T-helper 2 cell (primary cell): ENCODE measurements at places on chromosomes 11 and 22.

GRCh38 chr11:75527130-75527529 is 1.4 kb upstream of the GDPD5 start:
- no peak for DNase-seq

DNA sequence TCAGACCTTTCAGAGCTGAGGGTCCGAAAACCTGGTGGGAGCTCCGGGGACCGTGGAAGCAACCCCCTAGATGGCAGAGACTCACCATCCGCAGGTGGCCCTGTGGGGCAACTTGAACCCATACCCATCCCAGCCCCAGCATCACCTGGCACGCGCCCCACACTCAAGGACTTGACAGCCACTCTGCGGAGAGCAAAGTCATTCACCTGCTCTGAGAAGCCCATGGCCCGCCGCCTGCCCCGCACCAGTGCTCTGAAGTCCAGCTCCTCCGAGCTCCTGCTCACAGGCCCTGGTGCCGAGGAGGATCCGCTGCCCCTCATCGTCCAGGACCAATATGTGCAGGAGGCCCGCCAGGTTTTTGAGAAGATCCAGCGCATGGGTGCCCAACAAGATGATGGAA is 2.0 kb downstream of the ARHGEF17 start:
- no peak for DNase-seq

GRCh38 chr11:18780329-18780728 is 11.3 kb downstream of the PTPN5 start:
- no peak for DNase-seq

- DNase-seq = no peak
These were observed 100.0 kb upstream of the B3GAT1 start for GRCh38 chr11:134512061-134512460.
